ENCODE measurements at places on chromosomes 11 and 22.
A peak's percentile ranks its signal among the peaks of the same experiment; 100 is the strongest.

GRCh38 chr11:79668575-79668974, 227.7 kb upstream of the TENM4 start:
- no peak for DNase-seq

GRCh38 chr22:28791841-28792490, 8.4 kb downstream of the XBP1 start:
- peak; percentile 73 for DNase-seq

DNA sequence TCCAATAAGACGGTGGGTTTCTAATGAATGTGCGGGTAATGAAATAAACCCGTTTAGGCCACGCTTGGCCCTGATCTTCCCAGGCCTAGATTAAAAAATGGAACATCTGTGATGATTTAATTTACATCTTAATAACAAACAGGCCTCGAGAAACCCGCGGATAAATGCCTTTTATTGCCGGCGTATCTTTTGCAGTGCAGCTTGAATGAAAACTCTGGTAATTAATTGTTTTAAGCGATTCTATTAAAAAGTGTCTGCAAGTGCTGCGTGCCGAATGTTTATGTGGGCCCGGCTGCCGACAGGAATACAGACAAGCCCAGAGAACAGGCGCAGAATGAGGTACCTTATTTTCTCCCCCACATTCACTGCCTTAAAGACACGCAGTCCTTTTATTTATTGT, 420.7 kb downstream of the MN1 start:
- DNase-seq: no peak

DNA sequence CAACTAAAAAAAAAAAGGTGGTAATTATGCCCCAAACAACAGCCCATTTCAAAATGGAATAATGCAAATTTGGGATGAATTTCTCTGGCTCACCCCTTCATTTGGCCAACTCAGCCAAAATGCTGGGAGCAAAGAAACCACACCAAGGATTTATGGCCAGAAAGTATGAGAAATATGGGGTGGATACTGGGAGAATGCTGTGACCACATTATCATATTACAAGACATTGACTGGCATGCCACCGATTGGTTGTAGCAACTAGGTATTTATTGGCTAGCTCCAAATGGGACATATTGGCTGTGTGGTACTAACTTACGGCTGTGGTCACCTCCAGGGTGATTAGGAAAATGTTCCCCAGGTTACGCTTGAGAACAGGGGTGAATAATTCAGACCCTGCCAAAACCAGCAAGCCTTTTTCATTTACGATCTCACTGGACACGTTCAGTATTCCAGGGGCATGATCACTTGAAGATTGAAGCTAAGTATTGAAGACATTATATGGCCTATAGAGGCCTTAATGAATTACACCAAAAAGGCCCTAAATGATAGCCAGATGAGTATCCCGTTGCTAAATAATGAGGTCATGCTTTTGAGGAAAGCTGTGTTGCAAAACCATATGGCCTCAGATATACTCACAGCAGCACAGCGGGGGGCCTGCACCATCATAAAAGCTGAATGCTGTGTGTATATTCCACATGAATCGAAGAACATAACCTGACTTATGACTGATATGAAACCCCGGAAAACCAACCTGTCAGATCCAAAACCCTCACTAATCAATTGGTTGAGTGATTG, 3.8 kb upstream of the FDX1 start:
- no peak for DNase-seq

- DNase-seq: no peak
Measured at GRCh38 chr11:114039551-114039950, 20.0 kb upstream of the ZBTB16 start.

DNA sequence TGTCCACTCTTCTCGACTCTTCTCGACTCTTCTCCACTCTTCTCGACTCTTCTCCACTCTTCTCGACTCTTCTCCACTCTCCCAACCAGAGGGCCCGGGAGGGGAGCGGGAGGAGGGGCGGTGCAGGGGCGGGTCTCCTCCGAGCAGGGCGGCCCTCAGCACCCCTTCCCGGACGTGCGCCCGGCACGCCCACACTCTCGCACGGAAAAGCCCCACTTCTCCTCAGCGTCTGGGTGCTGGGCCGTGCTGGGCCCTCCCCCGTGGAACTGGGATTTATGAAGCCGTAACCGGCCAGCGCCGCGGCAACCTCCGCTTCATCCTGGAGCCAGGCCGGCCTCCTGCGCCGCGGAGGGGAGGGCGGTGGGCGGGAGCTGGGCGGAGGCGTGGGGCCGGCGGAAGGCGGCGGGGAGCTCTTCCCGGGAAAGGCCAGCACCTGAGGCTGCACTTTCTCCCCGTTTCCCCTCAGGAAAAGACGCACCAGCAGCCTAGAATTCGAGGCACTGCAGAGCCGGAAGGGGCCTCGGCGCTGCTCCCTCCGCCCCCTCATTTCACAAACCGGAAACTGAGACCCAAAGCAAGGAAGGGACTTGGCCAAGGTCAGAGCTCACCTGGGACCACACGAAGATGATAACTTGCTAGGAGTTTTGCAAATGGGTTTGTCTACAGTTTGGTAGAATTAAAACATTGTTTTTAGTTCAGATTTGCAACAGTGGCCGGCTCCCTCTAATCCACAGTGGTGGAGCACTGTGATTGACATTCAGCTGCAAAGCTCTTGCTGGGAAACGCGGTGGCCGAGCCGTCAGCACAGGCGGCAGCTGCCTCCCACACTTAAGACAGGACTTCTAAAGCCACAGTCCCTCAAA, 31.6 kb upstream of the JAM3 start:
- DNase-seq: peak; percentile 56

DNA sequence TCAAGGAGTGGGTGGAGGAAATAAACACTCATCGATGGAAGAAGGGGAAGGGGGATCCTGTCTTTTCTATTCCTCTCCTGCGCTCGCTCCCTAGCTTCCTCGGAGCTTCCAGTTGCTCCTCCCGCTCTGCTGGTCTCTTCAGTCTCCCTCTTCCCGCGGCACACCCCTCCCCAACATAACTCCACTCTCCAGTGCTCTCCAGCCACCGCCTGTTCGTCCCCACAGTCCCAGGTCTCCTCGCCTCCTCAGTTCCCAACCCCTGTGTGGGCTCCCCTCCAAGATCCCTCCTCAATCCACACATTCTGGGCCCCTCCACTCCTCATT, 438 bp downstream of the ZW10 start:
- no peak for DNase-seq

DNA sequence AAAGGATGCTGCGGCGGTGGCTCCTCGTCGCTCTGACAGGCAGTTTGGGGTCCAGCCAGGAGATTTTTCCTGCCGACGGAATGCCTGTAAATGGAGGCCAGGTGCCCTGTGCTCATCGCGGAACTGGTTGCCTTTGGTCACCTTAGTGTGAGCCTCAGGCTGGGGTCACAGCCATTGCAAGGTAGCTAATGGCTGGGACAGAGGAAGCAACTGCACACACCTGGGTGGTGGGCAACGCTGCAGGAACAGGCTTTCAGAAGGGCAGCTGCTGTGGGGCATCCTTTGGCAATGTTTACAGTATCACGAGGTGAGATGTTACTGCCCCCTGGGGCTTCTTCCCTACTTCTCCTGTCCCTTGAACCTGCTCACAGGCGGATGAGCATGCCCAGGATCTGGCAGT, 205.5 kb downstream of the GRIK4 start:
- no peak for DNase-seq

DNA sequence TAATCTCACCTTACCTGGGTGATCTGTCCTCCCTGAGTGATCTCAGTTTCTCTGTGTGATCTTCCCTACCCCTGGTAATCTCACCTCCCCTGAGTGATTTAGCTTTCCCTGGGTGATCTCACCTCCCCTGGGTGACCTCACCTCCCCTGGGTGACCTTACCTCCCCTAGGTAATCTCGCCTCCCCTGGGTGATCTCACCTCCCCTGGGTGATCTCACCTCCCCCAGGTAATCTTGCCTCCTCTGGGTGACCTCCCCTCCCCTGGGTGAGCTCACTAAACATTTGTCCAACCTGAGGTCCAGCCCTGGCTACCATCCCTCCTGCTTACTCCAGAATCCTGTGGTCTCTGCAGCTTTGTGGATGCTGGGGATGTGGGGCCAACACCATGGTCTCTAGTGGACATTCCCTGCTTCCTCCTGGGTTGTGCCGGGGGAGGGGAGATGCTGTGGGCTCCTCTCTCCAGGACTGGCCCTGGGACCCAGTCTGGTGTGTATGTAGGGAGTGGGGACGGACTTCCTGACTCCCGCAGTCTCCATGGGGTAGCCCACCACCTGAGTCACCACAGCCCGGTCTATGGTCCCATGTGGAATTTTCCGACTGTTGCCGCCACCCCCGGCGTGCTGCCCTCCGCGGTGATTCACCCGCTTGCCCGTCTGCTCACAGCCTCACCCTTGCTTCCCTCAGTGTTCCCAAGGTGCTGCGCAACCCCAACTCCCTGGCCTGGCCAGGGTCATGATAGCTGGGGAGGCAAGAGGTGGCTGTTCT, 9.9 kb downstream of the LSP1 start:
- DNase-seq: no peak

GRCh38 chr11:9901943-9902342, 238.1 kb downstream of the SWAP70 start:
- DNase-seq: no peak

DNA sequence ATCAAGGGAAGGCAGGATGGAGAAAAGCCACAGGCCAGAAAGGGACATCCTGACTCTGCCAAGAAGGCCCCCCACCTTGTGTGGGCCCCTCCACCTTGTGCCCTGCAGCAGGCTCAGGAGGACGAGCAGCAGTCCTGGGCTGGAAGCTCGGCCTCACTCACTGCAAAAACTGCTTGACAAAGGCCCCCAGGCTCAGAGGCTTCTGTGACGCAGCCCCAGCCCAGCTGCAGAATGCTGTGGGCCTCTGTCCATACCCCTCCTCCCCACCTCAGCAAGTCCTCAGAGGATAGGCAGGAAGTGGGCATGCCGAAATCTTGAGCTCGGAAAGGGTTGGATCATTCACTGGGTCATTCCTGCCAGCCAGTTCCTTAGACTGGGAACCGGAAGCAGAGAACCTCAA, 61.9 kb downstream of the NRXN2 start:
- no peak for DNase-seq

DNA sequence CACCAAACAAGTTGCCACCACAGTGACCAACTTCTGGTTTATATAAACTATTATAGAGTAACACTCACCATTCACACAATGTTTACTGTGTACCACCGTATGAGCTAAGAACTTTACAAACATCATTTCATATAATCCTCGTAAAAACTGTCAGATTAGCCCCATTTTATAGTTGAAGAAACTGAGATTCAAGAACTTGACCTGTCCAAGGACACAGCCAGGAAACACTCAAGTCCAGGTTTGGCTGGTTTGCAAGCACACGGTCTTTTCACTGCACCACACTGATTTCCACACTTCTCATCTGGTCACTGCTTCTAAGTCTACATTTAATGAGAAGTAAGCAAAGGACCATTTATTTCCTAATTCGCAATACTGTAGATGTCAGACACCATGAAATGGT, 3.7 kb downstream of the MORC2 start:
- no peak for DNase-seq

GRCh38 chr11:122091835-122092234, 24.2 kb downstream of the BLID start:
- no peak for DNase-seq

DNA sequence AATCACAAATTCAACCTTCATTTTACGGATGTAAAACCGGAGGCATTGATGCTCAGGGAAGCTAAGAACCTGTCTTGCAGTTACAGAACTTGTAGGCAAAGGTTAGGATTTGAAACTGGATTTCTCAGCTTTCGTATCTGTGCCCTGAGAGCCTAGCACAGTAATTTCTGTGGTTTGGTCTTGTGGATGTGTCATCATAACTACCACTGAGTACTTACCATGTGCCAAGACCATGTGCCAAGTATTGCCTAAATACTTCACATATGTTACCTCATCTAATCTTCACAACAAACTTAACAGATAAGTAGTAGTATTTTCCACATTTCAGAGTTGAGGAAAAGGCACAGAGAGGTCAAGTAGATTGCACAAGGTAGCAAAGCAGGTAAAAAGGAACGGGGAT, 140.7 kb downstream of the NXPE2 start:
- DNase-seq: no peak

DNA sequence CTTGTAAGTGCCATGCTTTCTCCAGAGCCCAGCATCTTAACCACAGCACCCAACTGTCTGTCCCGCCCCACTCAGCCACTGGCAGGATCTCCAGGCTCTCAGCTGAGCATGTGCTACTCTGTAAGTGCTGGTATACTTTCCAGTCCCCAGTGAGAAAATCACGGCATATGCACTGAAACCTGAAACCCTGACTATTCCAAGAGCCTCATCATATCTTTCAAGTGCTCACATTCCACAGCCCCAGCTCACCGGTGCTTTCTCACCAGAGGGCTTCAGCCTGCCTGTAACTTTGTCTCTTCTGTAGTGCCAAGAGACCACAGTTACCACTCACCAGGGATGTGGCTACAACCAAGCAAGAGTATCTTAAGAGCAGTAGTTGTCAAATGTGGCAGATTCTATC, 24.4 kb upstream of the PAMR1 start:
- DNase-seq: no peak

- DNase-seq: peak; percentile 87
Measured at GRCh38 chr22:30262917-30263741, 3.5 kb downstream of the OSM start.

GRCh38 chr11:9169595-9170295, 78.3 kb upstream of the SCUBE2 start:
- no peak for DNase-seq

DNA sequence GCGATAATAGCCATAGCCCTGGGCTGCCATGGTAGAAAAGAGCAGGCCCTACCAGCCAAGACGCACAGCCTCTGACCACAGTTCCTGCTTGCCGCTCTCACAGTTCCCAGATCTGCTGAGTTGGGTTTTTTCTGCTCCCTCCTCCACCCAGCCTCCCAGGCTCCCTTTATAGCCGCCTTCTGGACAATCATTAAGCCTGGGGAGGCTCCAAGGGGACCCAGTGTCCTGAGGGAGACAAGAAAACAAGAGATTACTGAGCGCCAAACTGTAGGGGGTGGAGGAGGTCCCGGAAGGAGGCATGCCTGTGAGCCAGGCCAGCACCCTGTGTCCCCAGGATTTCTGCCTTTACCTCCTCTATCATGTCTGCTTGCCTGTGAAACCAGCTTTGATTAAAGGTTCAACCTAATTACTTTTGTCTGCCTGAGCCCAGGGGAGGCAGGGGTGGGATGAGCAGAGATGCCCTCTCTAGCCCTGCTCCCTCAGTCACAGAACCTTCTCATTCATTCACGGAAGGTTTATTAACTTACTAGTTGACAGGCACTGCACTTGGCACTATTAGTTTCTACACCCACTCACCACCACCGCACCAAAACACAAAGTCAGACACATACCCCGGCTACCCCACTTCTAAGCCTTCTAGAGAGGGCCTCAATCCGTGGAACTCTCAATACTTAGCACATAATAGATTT, 1.2 kb downstream of the SLC37A4 start:
- DNase-seq: no peak

- DNase-seq: no peak
Measured at GRCh38 chr22:37010174-37010573, 9.1 kb downstream of the TST start.

GRCh38 chr22:30969532-30970355, 679 bp downstream of the TUG1 start:
- peak; percentile 17 for DNase-seq

DNA sequence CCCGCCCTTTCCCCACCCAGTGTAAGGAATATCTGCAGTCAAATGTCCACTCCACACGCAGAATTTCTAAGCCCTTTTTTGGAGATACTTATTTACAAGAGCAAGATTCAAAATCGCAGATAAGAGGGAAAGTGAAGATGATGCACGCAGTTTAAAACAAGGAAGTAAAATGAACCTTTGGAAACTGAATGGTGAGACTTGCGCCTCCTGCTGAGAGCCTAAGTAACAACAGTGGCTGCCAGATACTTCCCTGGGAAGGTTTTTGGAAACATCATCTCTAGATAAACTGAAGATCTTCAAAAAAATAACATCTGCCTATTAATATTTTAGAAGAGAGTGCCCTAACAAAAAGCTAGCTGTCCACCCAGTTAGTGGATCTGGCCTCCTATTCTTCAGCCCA, 963.1 kb upstream of the FAT3 start:
- no peak for DNase-seq

All from SHP77 (cell line).